ENCODE measurements at places on chromosomes 6 and 20. TPM values are rescaled to one million over a fixed set of nuclear protein-coding genes. Genes with fewer than 3 reads are reported as not detected.

The ZC2HC1B gene
- not detected for total RNA-seq

The HSPA12B gene
- total RNA-seq: 0.59 TPM

The NAPB gene
- 3.9 TPM for total RNA-seq

The RAMACL gene
- 0.20 TPM for total RNA-seq

The NKX2-2 gene
- not detected for total RNA-seq

The SLX4IP gene
- total RNA-seq: 2.8 TPM

The ADGRF4 gene
- 9.7 TPM for total RNA-seq

The MCHR2 gene
- not detected for total RNA-seq

The F13A1 gene
- total RNA-seq: not detected

The GPR63 gene
- 0.26 TPM for total RNA-seq

The EDN3 gene
- 1.6 TPM for total RNA-seq

The MDFI gene
- total RNA-seq: 0.70 TPM

The TRDN gene
- not detected for total RNA-seq

The DSTN gene
- 717 TPM for total RNA-seq

The MYLIP gene
- total RNA-seq: 2.8 TPM

The SRMS gene
- total RNA-seq: 0.18 TPM

The DEFB118 gene
- total RNA-seq: not detected

The NPEPL1 gene
- total RNA-seq: 32.0 TPM

The PGC gene
- total RNA-seq: not detected

The C6orf15 gene
- total RNA-seq: not detected

The TCP11 gene
- total RNA-seq: not detected

The RIPPLY2 gene
- total RNA-seq: not detected

The L3MBTL1 gene
- 1.5 TPM for total RNA-seq

The DEFB123 gene
- total RNA-seq: not detected

The CRIP3 gene
- not detected for total RNA-seq

The CST1 gene
- 1.5 TPM for total RNA-seq

The TCF21 gene
- not detected for total RNA-seq

The BNIP5 gene
- total RNA-seq: not detected

The MYMX gene
- total RNA-seq: not detected

The SGK2 gene
- total RNA-seq: 7.2 TPM

The EPPIN gene
- not detected for total RNA-seq

The MLIP gene
- not detected for total RNA-seq

The DOK5 gene
- total RNA-seq: not detected

The HRH3 gene
- not detected for total RNA-seq

The ENPP5 gene
- total RNA-seq: not detected

The DYNLRB1 gene
- 249 TPM for total RNA-seq

The TPX2 gene
- total RNA-seq: 115 TPM

The SLC25A27 gene
- total RNA-seq: 0.98 TPM

The BPIFA3 gene
- total RNA-seq: not detected

The OPRL1 gene
- 0.98 TPM for total RNA-seq

The WASF1 gene
- total RNA-seq: 12.4 TPM

The STK4 gene
- total RNA-seq: 10.4 TPM

The COL20A1 gene
- total RNA-seq: 0.77 TPM

The DDRGK1 gene
- total RNA-seq: 68.6 TPM

The CALHM4 gene
- total RNA-seq: not detected

The PEDS1 gene
- total RNA-seq: 59.4 TPM

The FAM83C gene
- 0.08 TPM for total RNA-seq

The WFDC10B gene
- not detected for total RNA-seq

The BANF2 gene
- not detected for total RNA-seq

The BACH2 gene
- total RNA-seq: 0.69 TPM

The CRISP2 gene
- total RNA-seq: not detected

The B3GALT4 gene
- total RNA-seq: 0.66 TPM

The C6orf52 gene
- 2.6 TPM for total RNA-seq

The TNFRSF21 gene
- 17.7 TPM for total RNA-seq

The RPP40 gene
- 23.7 TPM for total RNA-seq

The NHLRC1 gene
- 1.3 TPM for total RNA-seq

The SPEF1 gene
- 1.9 TPM for total RNA-seq

The LGSN gene
- total RNA-seq: 2.3 TPM
